ENCODE measurements at places on chromosomes 1 and 21.

GRCh38 chr1:166692346-166692745, 146.9 kb upstream of the POGK start:
- no peak for DNase-seq

DNA sequence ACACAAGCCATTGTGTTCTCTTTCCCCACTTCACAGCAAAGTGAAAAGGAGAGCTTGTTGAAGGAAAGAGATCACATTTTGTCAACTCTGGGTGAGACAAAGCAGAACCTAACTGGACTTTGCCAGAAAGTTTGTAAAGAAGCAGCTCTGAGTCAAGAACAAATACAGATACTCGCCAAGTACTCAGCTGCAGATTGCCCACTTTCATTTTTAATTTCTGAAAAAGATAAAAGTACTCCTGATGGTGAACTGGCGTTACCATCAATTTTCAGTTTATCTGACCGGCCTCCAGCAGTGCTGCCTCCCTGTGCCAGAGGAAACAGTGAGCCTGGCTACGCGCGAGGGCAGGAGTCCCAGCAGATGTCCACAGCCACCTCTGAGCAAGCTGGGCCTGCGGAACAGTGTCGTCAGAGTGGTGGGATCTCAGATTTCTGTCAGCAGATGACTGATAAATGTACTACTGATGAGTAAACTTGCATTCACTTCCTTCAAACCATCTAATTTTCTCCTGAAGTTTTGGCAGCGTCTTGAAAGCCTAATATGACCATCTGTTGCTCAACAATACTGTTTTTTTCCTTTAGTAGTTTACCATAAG, 43.7 kb downstream of the BACH1 start:
- peak; percentile 96 for DNase-seq

DNA sequence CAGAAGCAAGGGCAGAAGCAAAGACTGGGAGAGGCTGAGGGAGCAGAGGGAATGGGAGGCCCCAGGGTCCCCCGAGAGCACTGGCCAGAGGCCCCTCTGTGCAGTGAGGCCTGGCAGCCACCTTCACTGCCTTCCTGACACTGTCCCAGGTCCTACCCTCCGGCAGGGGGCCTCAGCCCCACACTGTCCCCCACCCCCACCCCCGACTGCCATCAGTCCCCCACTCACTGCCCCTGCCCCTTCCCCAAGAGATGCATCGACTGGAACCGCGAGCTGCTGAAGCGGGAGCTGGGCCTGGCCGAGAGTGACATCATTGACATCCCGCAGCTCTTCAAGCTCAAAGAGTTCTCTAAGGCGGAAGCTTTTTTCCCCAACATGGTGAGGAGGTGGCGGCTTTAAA, 13.0 kb upstream of the PADI6 start:
- no peak for DNase-seq

- peak; percentile 98 for DNase-seq
Measured at GRCh38 chr21:28283641-28284490, 708.8 kb downstream of the LTN1 start.

GRCh38 chr1:203764105-203765028, 616 bp upstream of the LAX1 start:
- DNase-seq = no peak

DNA sequence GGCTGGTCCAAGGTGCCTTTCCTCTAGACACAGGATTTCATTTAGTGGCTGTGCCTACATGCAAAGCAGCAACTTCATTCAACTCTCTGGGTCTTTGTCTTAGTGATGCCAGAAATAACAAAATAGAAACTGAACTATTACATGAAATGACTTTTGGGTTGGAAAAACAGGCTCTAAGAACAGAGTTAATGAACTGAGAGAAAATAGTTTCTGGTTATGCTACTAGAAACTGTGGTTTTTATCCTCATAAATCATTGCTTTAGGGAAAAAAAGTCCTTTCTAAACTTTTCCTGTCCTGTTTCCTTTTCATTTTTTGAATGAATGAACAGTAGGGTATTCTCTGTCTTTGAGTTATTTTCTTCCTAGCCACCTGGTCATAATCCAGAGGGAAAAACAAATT, 424.0 kb downstream of the KIF26B start:
- DNase-seq = no peak

GRCh38 chr1:103447471-103447870, 78.0 kb upstream of the RNPC3 start:
- DNase-seq = no peak

GRCh38 chr1:236002025-236002390, 62.9 kb downstream of the NID1 start:
- DNase-seq = no peak

- DNase-seq = no peak
Measured at GRCh38 chr21:37259426-37259825, 7.7 kb downstream of the VPS26C start.

- DNase-seq = peak; percentile 40
Measured at GRCh38 chr1:41504114-41505035, 19.9 kb upstream of the EDN2 start.

- no peak for DNase-seq
Measured at GRCh38 chr1:112790920-112791722, 76.0 kb upstream of the PPM1J start.

- no peak for DNase-seq
Measured at GRCh38 chr1:3676581-3677470, 24.5 kb downstream of the TP73 start.

- peak; percentile 69 for DNase-seq
Measured at GRCh38 chr21:26842300-26842699, 2.9 kb downstream of the ADAMTS1 start.

GRCh38 chr21:33384841-33385331, 18.3 kb upstream of the IFNGR2 start:
- DNase-seq = no peak

DNA sequence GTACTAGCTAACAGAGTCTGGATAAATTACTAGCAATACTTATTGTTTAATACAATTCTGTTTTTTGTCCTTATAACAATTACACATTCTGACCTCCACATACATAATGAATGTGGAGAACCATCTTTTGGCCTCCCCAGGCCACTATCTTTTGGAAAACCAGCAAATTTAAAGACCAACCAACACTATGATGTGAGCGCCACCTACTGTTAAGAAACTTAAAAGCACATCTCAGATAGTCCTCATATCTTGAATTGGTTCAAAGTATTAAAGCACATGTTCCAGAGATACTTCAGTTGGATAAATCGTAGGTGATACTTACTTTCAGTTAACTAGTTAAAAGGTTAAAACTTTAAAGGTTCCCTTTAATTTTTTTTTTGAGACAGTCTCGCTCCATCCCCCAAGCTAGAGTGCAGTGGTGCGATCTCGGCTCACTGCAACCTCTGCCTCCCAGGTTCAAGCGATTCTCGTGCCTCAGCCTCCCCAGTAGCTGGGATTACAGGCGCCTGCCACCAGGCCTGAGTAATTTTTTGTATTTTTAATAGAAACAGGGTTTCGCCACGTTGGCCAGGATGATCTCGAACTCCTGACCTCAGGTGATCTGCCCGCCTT, 29.3 kb upstream of the USP1 start:
- DNase-seq = peak; percentile 72

- DNase-seq = no peak
Measured at GRCh38 chr1:228366062-228366865, 40.4 kb downstream of the TRIM11 start.

- DNase-seq = peak; percentile 25
Measured at GRCh38 chr1:197210426-197210825, 57.6 kb upstream of the CRB1 start.

GRCh38 chr1:204996981-204997380, 46.0 kb upstream of the CNTN2 start:
- no peak for DNase-seq

DNA sequence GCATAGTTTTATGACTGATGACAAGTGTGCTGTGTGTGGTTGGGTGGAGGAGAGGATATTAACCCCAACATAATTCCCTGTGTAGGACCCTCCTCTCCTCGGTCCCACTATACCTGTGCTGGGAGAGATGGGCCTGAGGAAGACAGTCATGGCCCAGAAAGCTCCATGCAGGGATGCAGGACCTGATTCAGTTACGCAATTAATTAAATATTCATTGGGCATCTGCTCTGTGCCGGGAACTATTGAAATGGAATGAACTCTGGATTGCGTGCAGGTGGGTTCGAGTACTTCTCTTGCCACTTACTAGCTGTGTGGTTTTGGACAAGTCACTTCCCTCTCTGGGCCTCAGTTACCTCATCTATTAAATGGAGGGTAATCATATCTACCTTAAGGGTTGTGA, 74.6 kb downstream of the CD247 start:
- no peak for DNase-seq

DNA sequence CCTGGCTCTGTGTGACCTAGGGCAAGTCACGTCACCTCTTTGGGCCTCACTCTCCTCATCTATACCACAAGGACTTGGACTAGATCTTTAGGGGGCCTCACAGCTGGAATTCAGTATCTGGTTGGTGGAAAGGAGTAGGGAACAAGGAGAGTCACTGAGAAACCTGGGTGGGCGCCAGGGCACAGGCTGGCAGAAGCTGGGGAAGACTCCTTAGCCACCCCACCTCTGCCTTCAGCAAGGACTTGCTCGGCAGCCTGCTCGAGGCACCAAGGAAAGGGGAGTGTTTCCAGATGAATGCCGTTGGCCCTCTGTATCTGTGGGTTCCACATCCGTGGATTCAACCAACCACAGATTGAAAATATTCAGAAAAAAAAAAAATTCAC, 1.2 kb upstream of the OPTC start:
- no peak for DNase-seq

GRCh38 chr1:183242556-183242955, 56.5 kb downstream of the LAMC2 start:
- DNase-seq = no peak

GRCh38 chr21:28100366-28100765, 892.3 kb downstream of the LTN1 start:
- no peak for DNase-seq

DNA sequence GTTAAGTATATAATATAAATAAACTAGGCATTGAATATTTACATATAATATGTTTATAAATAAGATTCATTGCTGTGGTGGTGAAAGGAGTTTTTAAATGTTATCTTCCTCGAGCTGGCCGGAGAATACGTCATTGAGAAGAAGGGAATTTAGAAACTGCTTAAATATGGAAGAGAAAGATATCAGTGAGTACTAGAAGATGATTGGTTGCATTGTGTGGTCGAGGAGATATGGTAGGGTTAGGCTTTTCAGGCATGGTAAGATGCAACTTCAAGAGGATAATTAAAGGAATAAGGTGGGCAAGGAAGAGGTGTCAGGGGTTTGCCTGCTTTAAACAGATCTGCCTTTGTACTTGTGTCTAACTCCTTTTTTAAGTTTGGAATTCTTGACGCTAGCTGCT, 73.5 kb downstream of the RPS6KC1 start:
- no peak for DNase-seq

GRCh38 chr1:19644681-19645410, 735 bp downstream of the NBL1 start:
- DNase-seq = no peak

GRCh38 chr1:77966291-77966690, 12.6 kb downstream of the FUBP1 start:
- no peak for DNase-seq

GRCh38 chr1:208160259-208160819, 83.8 kb downstream of the PLXNA2 start:
- no peak for DNase-seq

GRCh38 chr1:32241001-32241763, 5.8 kb upstream of the FAM167B start:
- DNase-seq = peak; percentile 58

DNA sequence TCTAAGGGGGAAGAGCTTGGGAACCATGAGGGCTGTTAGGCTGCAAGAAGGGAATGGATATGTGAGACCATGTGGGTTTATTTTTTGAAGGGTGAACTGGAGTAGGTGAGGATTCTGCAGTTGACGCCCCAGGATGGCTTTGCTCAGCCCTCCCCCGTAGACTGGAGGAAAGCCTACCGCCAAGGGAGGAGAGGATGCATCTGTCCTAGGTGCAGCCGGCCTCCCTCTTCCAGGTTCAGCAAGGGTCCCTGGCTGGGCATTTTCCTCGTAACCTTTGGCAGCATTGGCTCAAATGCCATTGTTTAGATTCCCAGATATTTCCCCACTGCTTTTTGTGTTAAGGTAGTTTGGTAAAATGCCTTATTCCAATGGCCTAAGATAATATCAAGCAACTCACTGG, 16.6 kb downstream of the TFF3 start:
- DNase-seq = no peak

GRCh38 chr1:218339267-218339831, 5.8 kb upstream of the TGFB2 start:
- DNase-seq = peak; percentile 69

DNA sequence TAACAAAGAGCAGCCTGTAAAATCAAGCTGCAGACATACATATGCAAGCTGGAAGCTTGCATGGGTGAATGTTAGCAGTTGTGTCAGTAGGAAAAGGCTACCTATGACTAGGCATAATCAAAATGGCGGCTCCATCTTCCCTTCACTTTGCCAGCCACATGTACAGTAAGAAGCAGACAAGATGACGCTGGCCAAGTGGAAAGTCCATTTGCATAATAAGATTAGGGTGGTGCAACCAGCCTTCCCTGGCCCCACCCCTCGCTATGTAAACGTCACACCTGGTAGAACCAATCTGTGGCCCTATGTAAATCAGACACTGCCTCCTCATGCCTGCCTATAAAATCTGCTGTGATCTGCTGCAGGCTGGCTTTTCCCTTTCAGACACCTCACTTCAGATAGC, 171.9 kb upstream of the USP25 start:
- DNase-seq = no peak

DNA sequence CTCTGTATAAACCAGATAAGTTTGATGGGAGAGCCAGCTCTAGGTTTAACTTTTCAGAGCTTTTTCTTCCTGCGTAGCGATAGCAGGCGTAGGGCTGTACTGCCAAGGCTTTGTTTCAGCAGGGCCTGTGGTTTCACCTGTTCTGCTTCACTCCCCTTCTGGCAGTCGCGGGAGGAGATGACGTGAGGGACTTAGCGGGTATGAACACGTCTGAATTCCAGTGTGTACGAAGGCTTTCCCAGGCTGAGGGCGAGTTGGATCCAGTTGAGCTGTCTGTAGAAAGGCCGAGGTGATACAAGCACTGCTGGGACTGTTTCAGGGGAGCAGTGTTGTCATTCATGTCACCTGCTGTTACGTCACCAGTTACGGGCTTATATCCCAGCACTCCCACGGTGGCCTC, 21.2 kb downstream of the PEX14 start:
- DNase-seq = no peak

- peak; percentile 94 for DNase-seq
Measured at GRCh38 chr1:17190010-17190995, 14.6 kb upstream of the PADI1 start.

DNA sequence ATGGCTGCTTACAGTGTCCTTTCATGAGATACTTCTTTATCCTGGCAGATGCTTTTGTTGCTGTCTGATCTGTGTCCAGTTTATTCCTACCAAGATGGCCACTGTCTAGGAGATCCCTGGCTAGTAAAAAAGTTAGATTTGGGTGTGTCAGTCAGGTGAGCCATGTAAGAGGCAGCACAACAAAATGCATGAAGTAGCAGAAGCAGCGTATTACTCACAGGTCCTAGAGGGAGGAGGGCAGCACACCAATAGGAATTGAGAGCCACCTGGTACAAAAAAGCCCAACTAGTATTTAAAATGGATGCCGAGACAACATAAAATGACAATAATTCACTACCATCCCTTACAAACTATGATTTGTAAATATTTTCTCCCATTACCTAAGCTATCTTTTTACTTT, 22.8 kb upstream of the ZNF697 start:
- no peak for DNase-seq

All from fibroblast of pulmonary artery (primary cell).